ENCODE measurements at places on chromosomes 1 and 21. TPM values are rescaled to one million over a fixed set of nuclear protein-coding genes. Genes with fewer than 3 reads are reported as not detected.

GRCh38 chr1:248696774-248697173, 5.8 kb downstream of the OR14I1 start:
- H3K27me3 ChIP-seq, result peaks cover 11% of the 10 kb centered on the region
- H3K4me3 ChIP-seq, result no peak overlapping the region
- no peak overlapping the region for H3K27ac ChIP-seq

DNA sequence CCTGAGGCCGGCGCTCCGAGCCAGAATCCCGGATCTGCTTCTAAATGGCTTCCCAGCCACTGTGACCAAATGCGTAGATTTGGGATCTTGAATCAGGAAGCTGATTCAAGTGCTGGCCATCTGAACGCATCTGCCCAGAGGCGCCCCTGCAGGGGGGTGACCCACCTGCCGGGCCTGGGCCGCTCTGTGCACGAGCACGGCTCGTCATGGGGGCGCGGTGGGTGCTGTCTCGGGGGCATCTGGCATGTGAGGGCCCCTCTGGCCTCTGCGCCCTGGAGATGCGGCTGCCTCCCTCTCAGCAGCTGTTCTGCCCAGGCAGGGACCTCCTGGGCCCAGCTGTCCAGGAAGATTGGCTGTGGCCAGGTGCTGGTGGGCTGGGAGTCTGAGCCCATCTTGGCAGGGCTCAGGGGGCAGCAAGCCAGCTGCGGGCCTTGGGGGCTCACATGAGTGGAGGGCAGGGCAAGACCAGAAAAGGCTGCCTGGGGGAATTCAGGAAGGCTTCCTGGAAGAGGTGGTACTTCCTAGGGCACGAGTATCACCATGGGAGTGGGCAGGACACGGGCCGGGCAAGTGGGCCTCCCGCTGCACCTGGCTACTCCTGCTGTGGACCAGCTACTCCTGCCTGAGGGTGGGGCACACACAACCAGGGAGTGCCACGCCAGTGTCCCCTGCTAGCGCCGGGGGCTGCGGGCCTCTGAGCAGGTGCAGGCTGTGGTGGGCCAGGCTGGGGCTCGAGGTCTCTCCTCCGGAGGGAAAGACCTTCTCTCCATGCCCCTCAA, 25.1 kb downstream of the PLCH2 start:
- H3K27ac ChIP-seq, result no peak overlapping the region
- no peaks in the 10 kb centered on the region for H3K4me1 ChIP-seq
- H3K27me3 ChIP-seq, result peaks cover 1% of the 10 kb centered on the region

The C1orf74 gene
- total RNA-seq, result 2.3 TPM

The VCAM1 gene
- total RNA-seq, result 0.98 TPM

The RGS2 gene
- 33.5 TPM for total RNA-seq
